IMR-90 (cell line): ENCODE measurements at places on chromosomes 5 and 9. TPM values are rescaled to one million over a fixed set of nuclear protein-coding genes. Genes with fewer than 3 reads are reported as not detected.

GRCh38 chr5:166625210-166625865 is 1666.1 kb upstream of the WWC1 start:
- no peak for DNase-seq

GRCh38 chr9:136057236-136058081 is 37.6 kb downstream of the NACC2 start:
- DNase-seq, result no peak

DNA sequence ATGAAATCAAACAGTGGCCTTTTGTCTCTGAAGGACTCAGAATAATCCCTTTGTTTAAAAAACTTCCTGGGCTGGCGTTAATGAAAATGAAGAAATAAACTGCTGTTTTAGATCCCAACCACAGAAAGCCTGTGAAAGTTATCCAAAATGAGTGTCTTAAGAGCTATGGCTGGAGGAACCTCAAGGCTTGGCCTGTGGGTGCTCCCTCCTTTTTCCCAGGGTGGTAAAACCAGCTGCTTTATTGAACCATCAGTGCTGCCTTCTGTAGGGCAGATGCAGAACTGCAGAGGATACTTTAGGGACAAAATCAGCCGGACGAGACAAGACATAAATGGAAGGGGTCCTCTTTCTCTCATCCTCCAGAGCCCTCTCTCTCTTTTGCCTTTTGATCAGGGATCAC is 100.9 kb downstream of the SMARCA2 start:
- no peak for DNase-seq

GRCh38 chr5:138936968-138937345 is 61.8 kb upstream of the LRRTM2 start:
- DNase-seq, result no peak

DNA sequence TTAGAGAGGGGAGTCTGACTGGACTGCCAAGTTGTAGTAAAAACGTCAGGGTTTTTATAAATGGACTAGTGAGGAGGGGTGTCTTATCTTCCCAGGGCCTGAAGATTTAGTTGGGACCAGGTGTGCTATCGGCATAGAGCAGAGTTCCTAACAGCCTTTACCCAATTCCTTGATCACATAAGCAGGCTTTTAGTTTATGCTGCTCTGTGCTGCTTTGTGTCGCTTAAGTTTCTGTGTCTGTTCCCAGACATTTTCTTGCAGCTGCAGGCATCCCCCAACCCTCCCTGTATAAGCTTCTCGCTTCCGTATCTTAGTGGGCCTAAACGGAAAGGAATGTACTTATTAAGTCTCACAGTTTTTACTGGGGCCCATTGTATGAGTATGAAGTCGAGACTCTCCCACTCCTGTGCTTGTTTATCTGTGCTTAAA is 2.6 kb upstream of the SMC5 start:
- peak; percentile 89 for DNase-seq

The MCTP1 gene
- total RNA-seq, result 0.56 TPM in 1 of 2 replicates, not detected in the other

The INSYN2B gene
- total RNA-seq, result 33.5 and 43.6 TPM in 2 replicates

The CTNND2 gene
- total RNA-seq, result not detected in 2 replicates

The SPINK7 gene
- not detected in 2 replicates for total RNA-seq

The RPL12 gene
- total RNA-seq, result 1,864 and 2,290 TPM in 2 replicates

The GIN1 gene
- 2.9 and 6.4 TPM in 2 replicates for total RNA-seq

The ASTN2 gene
- 5.3 and 6.8 TPM in 2 replicates for total RNA-seq

The PCDHGC4 gene
- 1.1 and 1.6 TPM in 2 replicates for total RNA-seq
